Activated naive CD4-positive, alpha-beta T cell treated with anti-CD3 and anti-CD28 coated beads, Interleukin-2, amount 50 U/mL, for 72 hours (primary cell): ENCODE measurements at places on chromosomes 2 and 18. TPM values are rescaled to one million over a fixed set of nuclear protein-coding genes. Genes with fewer than 3 reads are reported as not detected.
A peak's percentile ranks its signal among the peaks of the same experiment; 100 is the strongest.

Gene FAM237A
- total RNA-seq: not detected

Gene ITGB6
- not detected for total RNA-seq

Gene DNAJC5G
- total RNA-seq: not detected

Gene SOWAHC
- 0.34 TPM for total RNA-seq

Gene CDK5R2
- total RNA-seq: not detected

Gene ALKAL2
- not detected for total RNA-seq

Gene HTR2B
- total RNA-seq: not detected

Gene SERPINB11
- total RNA-seq: not detected

DNA sequence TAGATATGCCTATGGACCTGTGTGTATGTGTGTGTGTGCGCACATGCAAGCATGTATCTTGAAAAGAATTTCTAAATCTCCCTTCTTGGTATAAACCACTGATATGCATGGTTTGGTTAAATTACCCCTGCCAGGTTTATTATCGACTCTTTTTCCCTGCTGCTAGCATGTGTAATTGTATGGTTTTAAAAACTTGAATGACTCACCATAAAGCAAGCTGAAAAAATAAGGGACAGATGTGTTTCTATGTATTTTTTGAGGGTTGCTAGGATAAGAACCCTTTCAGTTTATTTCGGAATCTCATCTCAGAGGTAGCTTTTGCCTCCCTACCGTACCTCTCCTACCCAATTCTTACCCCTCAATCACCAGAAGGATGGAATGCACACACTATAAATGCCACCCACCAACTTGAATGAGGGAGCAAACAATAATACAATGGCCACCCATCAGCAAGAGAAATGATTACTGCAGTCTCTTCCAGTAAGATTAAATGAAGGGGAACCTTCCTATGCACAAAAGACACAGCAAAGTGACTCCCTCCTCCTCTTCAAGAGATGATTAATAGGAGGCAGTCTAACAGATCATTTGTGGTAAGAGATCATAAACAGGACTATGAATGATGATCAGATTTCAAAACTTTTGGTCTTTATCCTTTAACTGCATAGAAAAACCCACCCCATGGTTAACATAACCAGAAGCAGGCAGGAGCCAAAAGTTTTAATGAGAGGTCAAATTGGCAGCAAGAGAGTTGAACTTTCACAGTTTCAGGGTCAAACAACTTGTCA, 357.2 kb downstream of the SATB2 start:
- no peak for DNase-seq

- DNase-seq: no peak
Observed at GRCh38 chr2:17643031-17643615, 102.6 kb downstream of the VSNL1 start.

GRCh38 chr2:1436369-1436768, 23.1 kb downstream of the TPO start:
- no peak for DNase-seq

DNA sequence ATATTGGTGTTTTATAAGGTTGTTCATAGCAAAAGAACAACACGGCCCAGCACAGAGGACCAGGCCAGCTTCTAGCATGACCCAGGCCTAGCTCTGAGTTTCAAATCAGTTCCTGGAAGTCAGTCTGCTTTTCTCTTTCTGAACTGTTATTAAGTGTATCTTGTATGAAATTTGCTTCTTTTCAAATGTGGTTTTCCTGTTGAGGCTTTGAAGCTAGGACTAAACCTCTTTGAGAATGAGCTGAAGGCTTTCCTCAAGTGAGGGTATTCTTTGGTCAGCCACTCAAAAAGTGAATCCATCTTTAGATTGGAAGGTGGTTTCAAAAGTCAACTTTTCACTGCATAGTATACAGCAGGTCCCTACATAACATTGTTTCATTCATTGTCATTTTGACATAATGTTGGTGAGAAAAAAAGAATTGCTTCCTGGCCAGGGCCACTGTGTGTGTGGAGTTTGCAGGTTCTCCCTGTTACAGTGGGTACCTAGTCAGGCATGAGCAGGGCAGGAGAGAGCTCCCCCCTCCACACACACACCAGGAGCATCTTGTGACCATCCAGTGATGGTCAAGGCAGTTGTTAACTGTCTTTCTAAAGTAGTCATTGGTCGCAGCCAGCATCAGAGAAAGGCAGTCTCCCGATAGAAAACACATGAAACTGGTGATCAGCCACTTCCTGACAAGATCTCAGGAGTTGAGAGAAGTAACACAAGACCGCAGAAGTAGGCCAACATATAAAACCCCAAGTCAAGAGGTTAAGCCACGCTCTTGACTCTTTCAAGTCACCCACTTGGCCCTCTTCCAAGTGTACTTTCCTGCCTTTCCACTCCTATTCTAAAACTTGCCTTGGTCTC, 6.7 kb upstream of the ACAA2 start:
- DNase-seq: no peak

DNA sequence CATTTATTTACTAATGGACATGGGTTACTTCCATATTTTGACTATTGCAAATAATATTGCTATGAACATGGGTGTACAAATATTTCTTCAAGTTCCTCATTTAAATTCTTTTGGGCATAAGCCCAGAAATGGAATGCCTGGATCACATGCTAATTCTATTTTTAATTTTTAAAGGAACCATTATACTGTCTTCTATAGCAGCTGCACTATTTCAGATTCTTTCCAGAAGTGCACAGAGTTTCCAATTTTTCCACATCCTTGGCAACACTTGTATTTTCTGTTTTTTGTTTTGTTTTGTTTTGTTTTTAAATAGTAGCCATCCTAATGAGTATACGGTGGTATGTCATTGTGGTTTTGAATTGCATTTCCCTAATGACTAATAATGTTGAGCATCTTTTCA, 8.5 kb upstream of the RALBP1 start:
- DNase-seq: no peak

- no peak for DNase-seq
Observed at GRCh38 chr2:64787019-64787365, 133.3 kb upstream of the SERTAD2 start.

GRCh38 chr18:31943878-31944816, 1.2 kb upstream of the TRAPPC8 start:
- no peak for DNase-seq

- peak; percentile 68 for DNase-seq
Observed at GRCh38 chr2:7672027-7672684, 754.9 kb downstream of the RNF144A start.

DNA sequence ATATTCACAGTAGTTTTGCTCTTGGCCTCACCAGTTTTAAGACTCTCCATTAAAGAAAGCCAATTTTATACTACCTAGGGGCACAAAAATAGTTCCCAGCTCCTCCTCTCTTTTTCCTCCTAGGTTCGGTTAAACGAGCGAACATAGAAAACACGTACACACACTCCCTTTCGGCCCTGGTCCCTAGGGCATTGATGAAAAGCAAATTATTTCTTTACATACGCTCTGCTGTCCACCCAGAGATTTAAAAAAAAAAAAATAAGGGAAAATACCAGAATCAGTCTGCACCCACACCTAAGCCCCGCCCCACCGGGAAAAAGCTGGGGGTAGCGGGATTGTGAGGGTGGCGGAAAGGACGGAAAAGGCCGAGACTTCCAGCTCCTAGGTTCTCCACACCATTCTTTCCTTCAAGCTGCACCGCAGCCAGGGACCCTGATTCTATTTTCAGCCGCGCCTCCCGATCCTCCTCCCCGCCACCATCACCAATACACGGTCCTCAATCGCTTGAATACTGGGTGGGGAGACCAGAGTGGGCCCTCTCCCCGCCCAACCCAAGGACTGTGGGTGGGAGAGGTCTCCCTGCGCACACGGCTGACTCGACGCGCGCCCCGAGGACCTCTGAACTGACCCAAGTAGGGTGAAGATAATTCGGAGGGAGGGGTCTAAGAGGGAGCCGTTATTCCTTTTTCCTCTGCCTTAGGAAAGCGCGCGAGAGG, 769 bp downstream of the ATF2 start:
- DNase-seq: no peak

GRCh38 chr18:76822506-76823160, at the start of gene ZNF236:
Gene ZNF236, plus strand, starts transcription at chr18:76822557. Its CDS starts 51 bp downstream, at chr18:76822608.
- peak; percentile 75 for DNase-seq

DNA sequence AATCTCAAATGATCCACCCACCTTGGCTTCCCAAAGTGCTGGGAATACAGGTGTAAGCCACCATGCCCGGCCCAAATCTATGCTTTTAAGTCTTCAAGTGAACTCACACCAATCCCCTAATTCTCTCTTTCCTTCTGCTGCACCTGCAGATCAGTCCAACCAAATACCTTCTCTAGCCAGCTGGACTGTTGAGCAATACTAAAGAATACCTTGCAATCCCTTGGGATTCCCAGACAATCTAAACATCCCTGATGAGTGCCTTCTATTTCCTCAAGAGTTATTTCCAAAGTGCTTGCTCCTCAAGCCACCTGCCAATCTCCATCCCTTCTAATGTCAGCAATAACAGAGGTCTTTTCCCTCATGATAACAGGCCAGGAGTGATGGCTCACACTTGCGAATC, 48.6 kb downstream of the SF3B1 start:
- DNase-seq: no peak

- DNase-seq: no peak
Observed at GRCh38 chr2:23684395-23685176, 242.3 kb downstream of the ATAD2B start.

DNA sequence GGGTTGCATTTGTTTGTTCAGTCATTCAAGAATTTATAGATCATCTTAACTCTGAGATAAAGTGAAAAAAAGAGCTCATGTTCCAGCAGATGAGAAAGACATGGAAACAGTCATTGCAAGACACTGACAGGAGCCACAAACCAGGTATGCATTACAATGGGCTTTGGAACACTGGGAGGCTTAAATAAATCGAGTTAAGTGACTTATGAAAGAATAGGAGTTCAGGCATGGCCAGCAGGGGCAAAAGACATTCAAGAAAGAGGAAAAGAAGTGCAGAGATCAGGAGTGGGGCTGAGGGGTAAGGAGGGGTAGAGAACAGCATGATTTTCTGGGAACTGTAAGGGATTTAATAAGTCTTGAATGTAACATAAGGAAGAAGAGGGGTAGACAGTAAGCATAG, 121.2 kb upstream of the EPC2 start:
- DNase-seq: no peak

- DNase-seq: no peak
Observed at GRCh38 chr2:99868260-99868659, 274.1 kb downstream of the AFF3 start.

DNA sequence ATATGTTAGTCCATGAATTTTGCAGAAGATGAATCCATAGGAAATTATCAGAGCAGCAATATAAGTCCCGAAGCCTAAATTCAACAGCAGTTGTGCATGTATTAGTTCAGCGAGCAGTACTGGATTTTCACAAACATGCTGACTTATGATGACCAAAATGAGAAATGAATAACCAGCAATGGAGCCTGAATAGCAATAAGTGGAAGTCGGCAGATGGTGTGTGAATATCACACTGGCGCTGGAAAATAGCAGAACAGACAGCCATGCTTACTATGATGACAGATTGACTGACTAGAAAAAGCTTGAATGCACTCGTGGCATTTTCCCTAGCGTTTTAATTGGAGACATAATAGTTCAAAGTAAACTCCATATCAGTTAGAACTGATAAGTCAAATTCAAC, 1114.5 kb downstream of the DSC3 start:
- no peak for DNase-seq

- DNase-seq: no peak
Observed at GRCh38 chr18:62883937-62884735, 168.8 kb downstream of the PHLPP1 start.

DNA sequence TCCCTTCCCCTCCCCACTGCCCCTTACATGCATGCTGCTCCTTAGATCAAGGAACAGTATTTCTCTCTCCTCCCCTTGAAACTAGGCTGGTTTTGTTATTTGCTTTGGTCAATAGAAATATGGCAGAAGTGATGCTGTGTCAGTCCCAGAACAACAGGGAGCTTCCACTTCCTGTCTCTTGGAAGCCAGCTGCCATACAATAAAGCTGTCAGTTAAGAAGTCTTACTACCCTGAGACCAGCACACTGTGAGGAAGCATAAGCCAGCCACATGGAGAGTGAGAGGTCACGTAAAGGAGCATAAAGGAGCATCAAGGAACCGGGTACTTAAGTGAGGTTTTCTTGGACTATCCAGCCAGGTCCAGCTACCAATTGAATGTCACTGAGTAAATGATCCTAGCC, 126.6 kb downstream of the NOL4 start:
- DNase-seq: no peak

- no peak for DNase-seq
Observed at GRCh38 chr2:202032846-202033316, 774 bp upstream of the FZD7 start.
